ENCODE measurements at places on chromosomes 4 and X.

DNA sequence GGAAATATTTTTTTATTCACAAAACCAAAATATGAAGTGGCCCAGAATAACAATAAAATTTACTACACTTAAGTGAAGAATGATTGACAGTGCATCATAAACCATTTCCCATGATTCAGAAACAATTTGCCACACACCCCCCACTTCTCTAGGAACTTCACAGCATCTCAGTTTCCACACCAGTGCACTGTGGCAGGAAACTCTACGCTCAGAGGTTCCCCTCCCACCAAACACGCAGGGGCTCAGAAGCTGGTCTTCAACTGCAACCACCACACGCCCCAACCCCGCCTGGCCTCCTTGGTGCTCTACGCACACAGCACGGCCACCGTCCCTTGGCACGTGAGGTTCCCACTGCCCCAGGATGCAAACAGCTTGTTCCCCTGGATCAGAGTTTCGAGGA lies 63.7 kb downstream of the ZFYVE28 start:
- DNase-seq = no peak

GRCh38 chrX:85666471-85666870 lies 287.0 kb upstream of the POF1B start:
- no peak for DNase-seq

DNA sequence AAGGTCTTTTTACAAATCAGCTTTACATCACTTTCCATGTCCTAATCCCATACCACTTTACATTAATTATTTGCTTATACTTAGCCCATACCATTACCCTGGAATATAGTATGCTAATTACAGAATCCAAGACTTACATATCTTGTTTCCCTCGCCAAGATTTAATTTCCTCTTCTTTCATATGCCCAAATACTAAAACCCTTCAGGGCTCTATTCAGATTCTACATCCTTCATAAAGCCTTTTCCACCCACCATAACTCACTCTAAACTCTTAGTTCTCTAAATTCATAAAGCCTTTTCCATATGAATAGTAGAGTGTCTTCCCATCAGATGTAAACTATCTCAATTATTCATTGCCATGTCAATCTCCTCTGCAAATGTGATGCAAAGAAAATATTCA lies 390.7 kb downstream of the STPG2 start:
- no peak for DNase-seq

DNA sequence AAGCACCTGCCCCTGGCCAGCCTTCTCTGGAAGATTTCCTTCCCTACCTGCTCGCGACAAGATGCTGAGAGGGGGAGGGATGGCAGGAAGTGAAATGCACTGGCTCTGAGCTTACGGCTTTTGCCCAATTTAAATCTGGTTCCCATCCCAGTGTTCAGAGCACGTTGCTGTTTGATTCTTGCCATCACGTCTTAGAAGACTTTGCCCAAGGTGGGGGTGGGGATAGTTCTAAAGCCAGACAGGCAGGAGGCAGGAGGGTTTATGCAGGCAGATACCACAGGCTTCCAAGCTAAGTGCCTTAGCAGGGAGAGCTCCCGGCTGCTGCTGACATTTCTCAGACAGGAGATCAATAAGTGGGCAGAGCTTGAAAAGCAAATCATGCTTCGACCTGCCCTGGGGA lies 393.9 kb downstream of the MID1IP1 start:
- DNase-seq = peak; percentile 33

- no peak for DNase-seq
Measured at GRCh38 chr4:145827885-145828284, 110.7 kb downstream of the ZNF827 start.

DNA sequence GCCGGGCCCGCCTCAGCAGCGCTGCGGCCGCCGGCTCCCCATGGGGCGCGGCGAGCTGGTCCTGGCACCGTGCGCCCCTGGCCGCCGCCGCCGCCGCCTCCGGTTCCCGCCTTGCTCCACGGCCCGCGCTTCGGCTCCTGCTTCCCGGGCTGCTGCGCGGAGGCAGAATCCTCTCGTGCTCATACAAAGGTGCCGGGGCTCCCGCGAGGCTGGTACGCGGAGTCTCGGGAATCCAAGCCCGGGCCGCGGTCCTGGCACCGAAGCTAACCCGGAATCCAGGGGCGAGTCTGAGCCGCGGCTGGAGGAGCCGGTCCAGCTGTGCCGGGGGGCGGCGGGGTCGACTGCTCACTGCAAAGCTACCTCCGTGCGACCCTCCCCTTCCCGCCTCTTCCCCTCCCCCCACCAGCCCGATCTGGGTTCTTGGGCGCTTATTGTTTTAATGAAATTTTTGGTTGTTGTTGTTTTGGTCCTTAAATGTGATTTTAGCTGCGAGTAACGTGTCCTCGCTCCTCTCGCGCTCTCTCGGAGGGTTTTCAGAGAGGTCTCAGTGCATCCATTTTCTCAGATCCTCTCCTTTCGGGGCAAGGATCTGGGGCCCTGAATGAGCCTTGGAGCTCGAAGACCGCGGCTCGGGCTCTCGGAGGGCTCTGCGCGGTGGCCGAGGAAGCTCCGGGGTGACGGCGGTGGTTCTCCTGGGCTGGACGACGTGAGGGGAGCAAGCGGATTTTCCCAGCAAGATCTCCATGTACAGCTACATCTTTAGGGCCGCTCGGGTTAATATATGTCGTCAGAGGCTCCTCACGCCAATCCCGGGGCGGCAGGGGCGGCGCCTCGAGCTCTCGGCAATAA lies at the start of gene HAND2:
HAND2 (minus strand) TSS at position 753 of the 849 bp plus-strand sequence. CDS start 940 bp downstream, outside the sequence.
- DNase-seq = peak; percentile 88

- peak; percentile 83 for DNase-seq
Measured at GRCh38 chr4:140756319-140757231, at the start of gene TBC1D9. TBC1D9 (minus strand) TSS chr4:140756385; CDS start chr4:140756045, 340 bp downstream.

GRCh38 chr4:110837896-110838450 lies 215.1 kb upstream of the PITX2 start:
- no peak for DNase-seq

DNA sequence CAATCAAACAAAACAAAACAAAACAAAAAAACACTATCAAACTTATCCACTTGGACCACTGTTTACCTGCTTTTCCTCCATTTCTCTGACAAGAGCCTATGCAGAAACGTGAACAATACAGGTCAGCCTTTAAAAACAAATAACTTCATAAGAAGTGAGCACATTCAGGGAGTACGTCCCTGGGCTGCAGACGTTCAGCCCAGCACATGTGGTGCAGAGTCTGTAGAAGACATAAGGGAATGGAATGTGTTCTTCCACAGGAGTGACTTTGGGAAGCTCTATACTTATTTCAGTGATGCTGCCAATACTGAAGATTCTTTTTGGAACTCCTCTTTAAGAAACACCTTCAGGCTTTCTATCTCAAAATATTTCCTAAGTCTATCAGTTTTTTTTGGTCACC lies 120.6 kb downstream of the SPRY1 start:
- no peak for DNase-seq

DNA sequence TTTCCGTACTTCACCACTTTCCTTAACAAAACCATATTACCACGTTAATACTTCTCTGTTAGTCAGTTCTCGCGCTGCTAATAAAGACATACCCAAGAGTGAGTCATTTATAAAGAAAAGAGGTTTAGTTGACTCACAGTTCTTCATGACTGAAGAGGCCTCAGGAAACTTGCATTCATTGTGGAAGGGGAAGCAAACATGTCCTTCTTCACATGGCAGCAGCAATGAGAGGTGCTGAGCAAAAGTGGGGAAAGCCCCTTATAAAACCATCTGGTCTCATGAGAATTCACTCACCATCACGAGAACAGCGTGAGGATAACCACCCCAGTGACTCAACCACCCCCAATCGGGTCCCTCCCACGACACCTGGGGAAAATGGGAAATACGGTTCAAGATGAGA lies 289.8 kb upstream of the CLNK start:
- DNase-seq = no peak

GRCh38 chr4:174086829-174087799 lies 196.4 kb downstream of the FBXO8 start:
- DNase-seq = no peak

GRCh38 chr4:91267543-91267942 lies 1036.2 kb upstream of the GRID2 start:
- no peak for DNase-seq

DNA sequence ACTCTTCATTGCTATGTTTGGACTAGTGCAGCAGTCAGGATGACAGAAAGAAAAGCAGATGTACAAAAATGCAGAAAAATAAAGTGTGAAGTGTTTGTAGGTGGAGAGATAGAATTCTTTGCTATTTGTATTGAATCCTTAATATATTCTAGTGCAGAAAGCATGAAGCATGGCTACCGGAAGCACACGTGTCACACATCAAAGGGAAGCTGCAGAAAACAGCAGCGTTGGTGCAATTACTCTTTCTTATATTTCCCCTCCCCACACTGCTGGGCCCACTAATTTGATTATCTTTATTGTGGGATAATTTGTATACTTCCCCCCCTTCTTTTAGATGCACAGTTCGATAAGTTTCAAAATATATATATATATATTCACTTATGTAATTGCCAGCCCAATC lies 35.9 kb upstream of the TAPT1 start:
- no peak for DNase-seq

DNA sequence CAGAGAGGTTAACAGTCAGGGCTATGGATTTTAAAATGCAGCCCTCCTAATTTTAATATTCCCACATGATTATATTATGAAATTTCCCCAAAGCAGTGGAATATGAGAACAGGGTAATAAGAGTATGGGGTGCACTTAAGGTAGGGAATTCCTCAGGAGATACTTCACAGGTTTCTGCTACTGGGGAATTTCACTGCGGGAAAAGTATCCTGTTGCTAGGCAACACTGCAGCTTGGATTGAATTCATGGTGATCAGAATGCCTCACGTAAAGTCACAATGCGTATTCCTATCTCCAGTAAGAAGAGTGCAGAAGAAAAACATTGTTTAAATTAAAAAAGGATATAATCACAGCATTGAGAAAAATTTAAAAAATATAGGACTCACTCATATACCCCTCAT lies 398.1 kb upstream of the RPS6KA3 start:
- no peak for DNase-seq

- DNase-seq = no peak
Measured at GRCh38 chr4:185318679-185319078, 77.0 kb downstream of the LRP2BP start.

DNA sequence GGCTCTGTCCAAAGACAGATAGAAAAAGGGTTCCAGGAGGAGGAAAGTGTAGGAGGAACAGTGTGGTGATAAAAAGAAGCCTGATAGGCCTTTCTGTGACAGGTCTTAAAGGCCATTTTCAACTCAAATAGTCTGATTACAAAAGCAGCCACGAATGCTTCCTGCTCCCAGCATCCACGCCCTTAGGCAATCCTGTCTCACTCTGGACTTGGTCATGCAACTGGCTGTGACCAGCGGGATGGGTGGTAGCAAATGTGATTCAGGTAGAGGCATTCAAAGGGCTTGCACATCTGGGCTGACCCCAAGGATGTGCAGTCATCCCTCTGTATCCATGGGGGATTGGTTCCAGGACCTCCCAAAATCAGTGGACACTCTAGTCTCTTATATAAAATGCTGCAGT lies 14.4 kb upstream of the SEPSECS start:
- no peak for DNase-seq

DNA sequence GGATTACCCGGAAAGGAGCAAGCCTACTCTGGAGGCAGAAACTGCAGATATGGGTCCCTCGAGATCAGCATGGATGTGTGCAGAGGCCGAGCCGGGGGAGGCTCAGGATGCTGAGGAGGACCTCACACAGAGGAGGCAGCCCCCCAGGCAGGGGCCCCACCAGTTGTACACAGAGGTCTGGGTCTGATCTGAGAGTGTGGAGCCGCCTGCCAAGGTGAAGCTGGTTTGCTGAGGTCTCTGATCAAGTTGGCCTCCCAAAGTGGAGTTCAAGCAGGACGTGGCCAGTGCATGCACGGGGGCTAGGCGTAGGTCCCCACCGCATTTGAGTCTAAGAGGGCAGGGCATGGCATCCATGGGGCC lies 35.0 kb downstream of the ACOX3 start:
- no peak for DNase-seq

DNA sequence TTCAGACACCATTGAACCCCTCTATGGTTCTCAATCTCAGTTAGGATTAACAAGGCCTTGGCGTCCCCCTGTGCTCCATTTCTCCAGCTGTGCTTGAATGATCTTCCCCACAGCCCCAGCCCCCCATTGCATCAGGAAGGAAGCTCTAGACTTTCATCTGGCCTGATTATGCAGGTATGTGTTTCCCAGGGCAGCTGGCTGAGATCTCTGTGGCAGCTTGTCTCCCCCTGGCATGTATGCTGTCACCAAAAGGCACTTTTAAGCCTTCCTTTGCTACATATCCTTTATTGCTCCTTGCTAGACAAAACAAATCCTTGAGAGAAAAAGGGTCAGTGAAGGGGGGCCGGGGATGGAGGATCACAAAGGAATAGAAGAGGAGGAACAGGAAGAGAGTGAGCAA lies 1056.0 kb upstream of the SLIT2 start:
- no peak for DNase-seq

DNA sequence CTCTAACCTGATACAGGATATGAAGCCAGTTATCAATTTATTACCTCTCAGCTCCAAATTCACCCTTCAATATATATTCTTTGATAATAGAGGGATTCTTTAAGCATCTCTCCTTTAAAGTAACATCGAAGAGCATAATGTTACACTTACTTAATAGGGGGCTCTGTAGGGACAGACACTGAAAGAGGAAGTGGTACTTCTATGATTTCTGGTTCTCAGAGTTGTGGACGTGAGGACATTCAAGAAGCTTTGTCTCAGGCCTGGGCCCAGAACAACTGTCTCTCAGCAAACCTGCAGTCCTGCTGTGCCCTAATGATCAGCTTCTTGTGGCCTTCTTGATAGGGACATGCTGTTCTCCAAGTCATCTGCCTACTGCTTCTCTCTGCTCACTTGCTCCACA lies 4.2 kb upstream of the ZXDB start:
- DNase-seq = no peak

GRCh38 chr4:62548108-62548524 lies 1348.0 kb downstream of the ADGRL3 start:
- no peak for DNase-seq

- no peak for DNase-seq
Measured at GRCh38 chr4:139368998-139369397, 66.7 kb upstream of the NDUFC1 start.

- peak; percentile 49 for DNase-seq
Measured at GRCh38 chrX:119790977-119791436, 423 bp downstream of the RPL39 start.

GRCh38 chrX:74461384-74461783 lies 40.1 kb downstream of the SLC16A2 start:
- no peak for DNase-seq

- no peak for DNase-seq
Measured at GRCh38 chr4:113700602-113701150, 60.9 kb downstream of the CAMK2D start.

- no peak for DNase-seq
Measured at GRCh38 chr4:2462992-2463762, 5.7 kb upstream of the RNF4 start.

- no peak for DNase-seq
Measured at GRCh38 chrX:355329-356050, 31.2 kb downstream of the PPP2R3B start.

- no peak for DNase-seq
Measured at GRCh38 chr4:32226204-32226603, 1506.0 kb downstream of the PCDH7 start.

DNA sequence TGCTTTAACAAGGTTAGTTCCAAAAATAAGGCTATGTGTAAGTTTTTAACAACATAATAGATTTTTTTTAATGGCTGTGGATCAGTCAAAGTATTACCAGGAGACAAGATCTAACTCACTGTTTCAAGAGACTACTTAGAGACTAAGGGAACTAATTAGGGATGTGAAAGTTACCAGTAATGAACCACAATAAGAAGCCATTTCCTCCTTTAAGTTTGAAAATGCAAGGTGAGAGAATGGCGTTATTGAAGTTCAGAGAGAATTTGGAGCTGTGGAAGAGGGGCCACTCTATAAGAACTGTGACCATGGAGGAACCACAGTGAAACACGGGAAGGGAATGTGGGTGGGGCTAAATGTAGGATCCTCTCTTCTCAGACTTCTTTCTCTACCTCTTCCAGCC lies 624.2 kb downstream of the GLUD2 start:
- no peak for DNase-seq
